Activated CD4-positive, alpha-beta T cell treated with anti-CD3 and anti-CD28 coated beads for 24 hours (primary cell): ENCODE measurements at places on chromosomes 5 and 9.

DNA sequence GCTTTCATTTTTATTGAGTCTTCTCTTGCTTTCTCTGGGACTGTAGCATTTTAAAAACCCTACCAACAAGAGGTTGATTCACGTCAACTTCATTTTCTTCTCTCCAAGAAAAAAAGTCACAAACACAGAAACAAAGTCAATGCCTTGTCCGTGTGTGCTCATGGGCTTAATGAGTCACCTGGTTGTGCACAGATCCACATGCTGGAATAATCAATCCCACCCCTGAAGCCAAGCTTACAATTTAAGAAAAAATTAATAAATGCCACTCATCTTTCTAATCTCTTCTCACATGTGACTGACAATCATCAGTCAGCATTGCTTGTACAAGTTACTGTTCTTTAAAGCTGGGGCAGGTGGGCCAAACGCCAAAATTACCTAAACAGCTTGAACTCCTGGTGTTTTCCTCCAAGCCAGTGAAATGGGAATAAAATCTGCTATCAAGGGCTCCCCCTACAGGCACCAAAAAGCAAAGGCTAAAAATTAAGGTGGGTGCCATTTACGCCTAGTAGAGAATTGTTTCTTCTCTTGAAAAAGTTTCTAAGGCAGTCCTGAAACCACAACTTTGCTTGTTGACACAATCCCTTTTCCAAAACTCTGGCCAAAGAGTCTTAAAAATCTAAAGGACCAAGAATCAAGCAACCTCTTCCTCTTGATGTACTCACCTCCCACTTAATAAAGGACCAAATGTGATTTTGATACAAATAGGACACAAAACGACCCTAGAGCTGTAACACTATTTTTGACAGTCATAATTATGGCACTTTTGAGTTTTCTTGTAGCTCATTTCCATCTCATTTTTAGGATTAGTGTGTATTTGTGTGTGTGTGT lies 21.3 kb downstream of the TRMO start:
- DNase-seq, result no peak

DNA sequence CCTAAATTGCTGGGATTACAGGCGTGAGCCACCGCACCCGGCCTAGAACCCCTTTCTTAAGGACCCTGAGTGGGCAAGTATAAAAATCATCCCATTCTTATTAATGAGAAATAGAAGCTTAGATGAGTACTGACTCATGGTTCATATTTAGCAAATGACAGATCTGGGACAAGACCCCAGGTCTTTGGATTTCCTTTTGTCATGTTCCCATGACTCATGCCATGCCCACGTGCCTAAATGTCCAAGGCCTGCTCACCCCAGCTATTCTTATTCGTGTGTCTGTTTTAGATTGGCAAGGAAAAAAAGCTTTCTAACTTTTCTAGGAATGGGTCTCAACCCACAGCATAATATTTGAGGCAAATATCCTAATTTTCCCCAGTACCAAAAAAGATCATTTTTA lies 57.7 kb upstream of the RPS23 start:
- no peak for DNase-seq

DNA sequence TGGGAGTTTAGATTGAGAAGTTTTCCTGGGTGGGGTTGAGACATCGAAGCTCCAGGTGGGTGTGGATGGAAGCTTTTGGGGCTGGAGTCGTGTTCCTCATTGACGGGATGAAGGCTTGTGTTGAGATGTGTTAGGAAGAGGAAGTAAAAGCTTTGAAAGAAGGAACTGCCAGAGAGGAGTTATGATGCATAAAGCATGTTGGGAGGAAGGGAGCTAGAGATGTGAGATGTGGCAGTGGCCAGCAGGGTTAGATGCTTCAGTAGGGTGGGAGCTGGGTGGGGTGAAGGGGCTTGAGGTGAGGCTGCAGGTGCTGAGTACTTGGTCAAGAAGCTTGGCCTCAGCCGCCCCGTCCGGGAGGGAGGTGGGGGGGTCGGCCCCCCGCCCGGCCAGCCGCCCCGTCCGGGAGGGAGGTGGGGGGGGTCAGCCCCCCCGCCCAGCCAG lies 56.7 kb downstream of the HSPA4 start:
- no peak for DNase-seq

GRCh38 chr5:103259705-103260355 lies 1.3 kb downstream of the MACIR start:
- no peak for DNase-seq

DNA sequence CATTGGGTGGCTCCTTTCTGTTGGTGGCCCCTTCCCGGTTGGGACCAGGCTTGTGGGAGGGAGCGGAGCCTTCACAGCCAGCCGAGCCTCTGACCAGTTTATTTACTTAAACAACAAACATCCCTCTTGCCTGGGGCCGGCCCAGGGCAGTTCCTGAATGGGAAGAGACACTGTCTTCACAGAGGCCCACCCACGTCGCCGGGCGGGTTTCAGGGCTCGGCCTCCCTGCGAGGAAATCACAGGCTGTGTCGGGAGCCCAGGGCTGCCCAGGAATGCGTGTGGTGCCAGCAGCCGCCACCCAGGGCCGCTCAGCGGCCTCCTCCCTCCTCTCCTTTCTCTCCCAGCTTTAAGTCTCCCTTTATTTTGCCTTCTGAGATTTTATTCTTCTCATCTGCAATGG lies 132.5 kb downstream of the HSD17B3 start:
- DNase-seq, result no peak

DNA sequence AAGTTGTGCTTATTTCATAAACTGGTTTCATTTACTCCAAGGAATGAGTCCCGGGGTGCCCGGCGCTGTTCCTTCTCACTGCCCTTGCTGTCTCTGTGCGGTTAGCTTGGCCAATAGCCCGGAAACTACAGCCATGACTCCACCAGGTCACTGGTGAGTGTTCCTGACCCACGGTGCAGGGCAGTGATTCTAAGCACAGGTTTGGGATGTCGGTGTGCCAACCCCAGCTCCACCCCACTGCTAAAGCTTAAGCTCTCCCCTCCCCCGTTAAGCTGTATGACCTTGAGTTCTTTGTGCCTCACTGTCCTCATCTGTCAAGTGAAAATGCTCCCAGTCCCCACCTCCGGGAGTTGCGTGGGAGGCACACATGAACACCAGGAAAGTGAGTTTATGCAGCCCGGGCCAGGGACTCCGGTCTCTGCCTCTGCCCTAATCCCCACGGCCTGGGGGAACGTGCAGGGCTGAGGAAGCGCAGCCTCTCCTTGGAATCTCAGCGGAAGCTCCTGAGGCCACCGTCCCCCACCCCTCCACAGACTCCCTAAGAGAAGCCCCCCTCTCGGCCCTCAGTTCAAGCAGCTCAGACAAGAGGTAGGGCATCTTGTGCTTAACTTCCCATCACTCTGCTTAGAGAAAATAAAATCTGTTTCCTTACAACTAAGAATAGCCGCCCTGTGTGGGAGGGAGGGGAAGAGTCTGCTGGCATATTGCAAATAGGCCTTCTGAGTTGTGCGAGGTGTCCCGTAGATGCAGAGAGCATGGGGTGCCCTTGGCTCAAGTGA lies 92.0 kb upstream of the RAI14 start:
- DNase-seq, result no peak

DNA sequence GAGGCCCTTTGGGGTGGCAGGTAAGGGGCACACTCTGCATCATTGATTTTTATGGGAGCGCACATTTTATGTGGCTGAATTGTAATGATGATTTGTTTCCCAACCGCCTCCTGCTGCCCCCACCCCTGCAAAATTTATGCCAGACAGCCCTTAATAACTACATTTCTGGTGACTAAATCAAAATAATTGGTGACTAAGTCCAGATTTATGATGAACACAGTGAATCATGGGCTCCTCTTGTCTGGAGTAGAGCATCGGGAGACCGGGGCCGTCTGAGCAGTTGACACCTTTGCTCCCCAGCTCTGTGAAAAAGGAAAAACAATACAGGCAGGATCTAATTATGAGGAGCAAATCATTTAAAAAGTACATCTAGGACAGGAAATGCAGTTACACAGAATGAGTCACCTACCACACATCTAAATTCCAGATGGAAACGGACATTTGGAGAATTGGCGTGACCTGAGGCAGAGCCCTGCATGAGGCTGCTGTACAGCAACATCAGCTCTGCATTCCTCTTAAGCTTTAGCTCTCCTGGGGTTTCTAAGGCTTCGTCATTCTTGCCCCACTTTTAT lies 58.9 kb downstream of the DOCK2 start:
- no peak for DNase-seq

- DNase-seq, result no peak
Measured at GRCh38 chr5:16178745-16179372, 732 bp downstream of the MARCHF11 start.

GRCh38 chr5:143308731-143309130 lies 94.8 kb downstream of the NR3C1 start:
- DNase-seq, result no peak
